Fibroblast of skin of right quadriceps (primary cell): ENCODE measurements at places on chromosomes 13 and 19.

- DNase-seq: no peak
Measured at GRCh38 chr19:763869-764268, 13.0 kb downstream of the MISP start.

DNA sequence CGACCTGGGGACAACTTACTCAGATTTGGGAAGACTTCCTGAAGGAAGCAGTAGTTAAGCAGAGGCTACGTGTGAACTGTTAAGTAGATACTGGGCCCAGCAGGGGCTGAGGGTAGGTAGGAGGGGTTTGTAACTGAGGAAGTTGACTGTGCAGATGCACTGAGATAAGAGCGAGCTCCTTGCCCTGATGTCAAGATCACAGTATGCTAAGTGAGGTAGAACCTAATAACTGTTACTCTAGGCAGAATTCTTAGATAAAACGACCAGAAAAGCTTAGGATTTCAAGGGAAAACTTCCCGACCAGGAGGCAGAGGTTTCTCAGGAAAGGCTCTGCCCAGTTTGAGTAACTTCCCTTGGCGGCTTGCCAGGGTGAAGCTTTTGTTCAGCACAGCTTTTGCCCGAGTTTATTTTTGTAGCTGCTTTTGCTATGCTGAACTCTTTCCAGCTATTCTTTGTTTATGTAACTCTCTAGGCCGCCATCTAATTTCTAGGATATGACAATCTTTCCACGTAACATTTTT, 632.1 kb downstream of the DIAPH3 start:
- peak; percentile 72 for DNase-seq

DNA sequence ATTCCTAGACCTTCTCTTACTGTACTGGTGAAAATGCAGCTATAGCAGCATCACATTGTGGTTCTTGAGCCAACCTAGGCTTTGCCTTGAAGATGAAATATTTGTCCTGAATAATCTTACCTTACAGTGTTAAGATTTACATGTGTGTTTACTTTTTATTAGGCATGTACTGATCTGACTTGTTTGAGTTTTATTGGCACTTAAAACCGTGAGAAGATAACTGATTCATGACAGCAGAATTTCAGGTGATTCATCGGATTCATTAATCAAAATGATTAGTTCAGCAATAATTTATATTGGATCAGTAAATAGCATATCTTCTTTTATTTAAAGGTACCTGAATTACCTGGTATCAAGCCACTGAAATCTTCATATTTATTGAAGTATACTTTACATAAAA, 296.3 kb downstream of the KLF5 start:
- no peak for DNase-seq

DNA sequence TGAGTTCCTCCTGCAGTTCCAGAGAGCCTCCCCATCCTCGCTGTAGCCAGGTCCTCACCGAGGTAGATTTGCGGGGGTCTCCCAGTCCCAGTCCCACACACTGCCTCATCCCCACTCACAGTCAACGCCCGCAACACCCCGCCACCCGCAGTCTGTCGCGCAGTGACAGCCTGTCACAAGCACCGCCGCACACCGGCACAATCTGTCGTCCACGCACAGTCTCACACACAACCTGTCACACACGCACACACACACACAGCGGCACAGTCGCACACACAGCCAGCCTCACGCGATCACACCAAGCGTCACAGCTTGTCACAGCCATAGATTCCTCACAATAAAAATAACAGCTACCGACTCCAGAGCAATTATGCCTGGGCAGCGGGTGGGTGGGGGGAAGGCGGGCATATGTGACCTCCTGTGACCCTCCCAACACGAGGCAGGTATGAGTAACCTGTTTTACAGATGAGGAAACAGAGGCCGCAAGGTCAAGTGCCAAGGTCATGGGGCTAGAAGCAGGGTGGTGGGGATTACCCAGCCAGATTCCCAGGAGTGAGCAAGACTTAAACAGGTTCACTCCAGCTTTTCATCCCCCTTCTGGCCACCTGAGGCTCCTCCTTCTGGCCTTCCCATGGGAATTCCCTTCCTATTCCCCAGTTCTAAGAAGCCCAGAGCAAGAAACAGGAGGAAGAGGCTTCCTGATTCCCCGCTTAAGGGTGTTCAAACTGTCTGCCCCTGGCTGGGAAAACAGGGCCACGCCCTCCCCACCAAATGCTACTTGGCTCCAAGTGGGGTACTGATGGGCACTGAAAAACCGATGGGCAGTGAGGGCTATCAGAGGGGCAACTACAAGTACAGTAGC, 13.9 kb downstream of the NFIX start:
- DNase-seq: no peak

- DNase-seq: no peak
Measured at GRCh38 chr13:110643768-110644421, 28.6 kb downstream of the NAXD start.

GRCh38 chr19:11159598-11160439, 4.2 kb upstream of the SPC24 start:
- DNase-seq: no peak

- no peak for DNase-seq
Measured at GRCh38 chr13:67792151-67792676, 562.1 kb upstream of the PCDH9 start.

DNA sequence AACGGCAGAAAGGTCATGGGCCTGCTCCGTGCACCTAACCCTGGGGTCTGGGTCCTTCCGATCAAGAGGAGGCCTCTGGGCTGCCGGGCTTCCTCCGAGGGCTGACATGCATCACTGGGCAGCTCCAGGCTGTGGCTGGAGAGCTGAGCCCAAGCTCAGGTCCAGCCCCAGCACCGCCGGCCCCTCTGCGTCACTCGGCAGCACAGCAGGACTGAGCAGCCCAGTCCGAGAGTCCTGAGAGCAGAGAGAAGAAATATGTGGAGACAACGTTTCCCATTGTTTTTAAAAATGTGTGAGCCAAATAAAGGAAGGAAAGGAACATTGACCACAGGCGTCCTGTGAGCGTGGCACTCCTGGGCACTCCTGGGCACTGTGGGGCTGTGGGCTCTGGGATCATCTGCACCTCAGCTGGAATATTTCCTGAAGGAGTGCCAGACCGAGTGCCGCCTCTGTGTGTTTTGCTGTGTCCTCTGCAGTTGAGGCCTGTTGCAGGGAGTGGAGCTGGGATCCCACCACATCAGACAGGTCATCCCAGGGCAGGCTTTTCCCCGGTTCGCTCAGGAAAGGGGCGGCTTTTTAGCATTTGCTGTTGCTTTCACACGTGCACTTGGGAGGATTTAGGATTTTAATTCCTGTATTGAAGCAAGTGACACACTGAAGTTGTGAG, 37.8 kb upstream of the TFDP1 start:
- no peak for DNase-seq

- no peak for DNase-seq
Measured at GRCh38 chr19:29120466-29120865, 92.5 kb downstream of the UQCRFS1 start.

DNA sequence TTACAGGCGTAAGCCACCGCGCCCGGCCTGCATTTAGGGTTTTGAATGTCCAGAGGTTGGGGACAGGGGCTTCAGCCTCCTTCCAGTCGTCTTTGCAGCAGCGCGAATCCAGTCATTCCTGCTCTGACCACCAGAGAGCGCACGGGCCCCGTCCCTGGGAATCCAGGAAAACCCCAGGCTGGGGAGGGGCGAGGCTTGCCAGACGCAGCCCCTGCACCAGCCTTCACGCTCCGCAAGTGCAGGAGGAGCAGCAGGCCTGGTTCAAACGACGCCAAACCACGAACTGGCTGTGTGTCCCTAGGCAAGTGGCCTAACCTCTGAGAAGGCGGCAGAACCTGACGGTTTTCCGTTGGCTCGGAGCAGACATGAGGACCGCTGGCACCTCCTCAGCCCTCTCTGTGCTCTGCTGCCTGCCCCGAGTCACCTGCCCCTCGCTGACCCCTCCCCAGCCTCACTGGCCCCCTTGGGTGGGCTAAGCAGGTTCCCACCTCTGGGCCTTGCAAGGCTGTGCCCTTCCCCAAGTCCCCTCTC, 2.0 kb upstream of the RNF126 start:
- peak; percentile 75 for DNase-seq

GRCh38 chr13:27977476-27978300, 8.6 kb upstream of the CDX2 start:
- peak; percentile 8 for DNase-seq

- no peak for DNase-seq
Measured at GRCh38 chr13:42283574-42283973, 11.6 kb downstream of the AKAP11 start.

DNA sequence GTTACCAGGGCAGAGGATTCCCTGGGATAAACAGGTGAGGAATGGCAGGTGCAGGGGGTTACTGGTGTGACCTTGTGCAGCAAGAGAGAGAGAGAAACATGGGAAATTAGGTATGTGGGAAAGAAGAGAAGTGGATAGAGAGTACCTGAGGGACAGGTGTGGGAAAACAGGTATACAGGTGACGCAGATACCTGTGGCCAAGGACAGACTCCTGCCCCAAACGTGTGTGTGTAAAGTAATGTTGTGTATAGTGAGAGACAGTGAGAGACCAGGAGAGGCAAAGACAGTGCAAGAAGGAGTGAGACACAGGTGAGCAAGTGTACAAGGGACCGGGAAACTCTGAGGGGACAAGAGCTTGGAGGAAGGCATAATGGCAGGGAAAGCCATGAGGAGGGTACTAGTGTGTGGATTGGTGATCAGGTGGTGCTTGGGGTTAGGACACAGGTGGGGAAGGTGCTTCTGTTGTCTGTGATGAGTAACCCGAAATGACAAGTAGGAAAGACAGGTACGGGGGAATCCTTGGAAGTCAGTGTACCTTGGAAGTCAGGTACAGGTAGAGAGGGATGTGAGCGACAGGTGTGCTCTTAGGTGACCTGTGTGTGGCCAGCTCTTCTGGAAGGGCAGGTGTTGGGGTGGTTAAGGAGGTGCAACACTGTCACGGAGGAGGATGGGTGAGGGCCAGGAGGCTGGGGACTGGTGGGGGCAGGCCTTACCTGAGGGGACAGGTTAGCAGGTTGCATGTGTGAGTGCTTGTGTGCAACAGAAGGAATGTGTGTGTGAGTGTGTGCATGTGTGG, 2.8 kb downstream of the ERFL start:
- DNase-seq: no peak

DNA sequence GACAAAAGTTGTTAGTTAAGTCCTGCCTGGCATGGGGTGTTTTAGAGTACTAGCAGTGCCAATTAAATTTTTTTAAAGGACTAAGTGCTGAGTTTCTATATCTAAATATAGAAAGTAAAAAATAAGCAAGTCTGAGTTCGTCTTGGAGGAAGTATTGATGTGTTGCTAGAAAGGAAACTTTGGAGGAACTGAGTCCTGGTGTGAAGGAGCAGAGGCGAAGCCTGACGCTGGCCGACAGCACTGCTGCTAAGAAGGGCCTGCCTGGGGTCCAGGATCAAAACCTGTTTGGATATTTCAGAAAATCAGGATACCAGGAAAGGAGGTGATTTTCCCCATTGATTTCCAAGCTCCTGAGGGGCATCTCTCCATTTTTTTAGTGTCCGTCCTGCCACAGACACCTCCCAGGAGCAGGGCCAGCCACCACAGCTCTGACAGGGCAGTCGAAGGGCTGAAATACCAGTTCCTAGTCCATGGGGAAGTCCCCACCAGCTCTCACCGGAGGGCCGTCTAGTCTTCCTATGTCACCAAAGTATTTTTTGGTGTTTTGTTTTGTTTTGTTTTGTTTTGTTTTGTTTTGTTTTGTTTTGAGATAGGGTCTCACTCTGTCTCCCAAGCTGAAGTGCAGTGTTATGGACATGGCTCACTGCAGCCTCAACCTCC, 38.2 kb upstream of the NPAS1 start:
- no peak for DNase-seq

GRCh38 chr13:101570410-101570809, 117.9 kb downstream of the ITGBL1 start:
- no peak for DNase-seq

- DNase-seq: no peak
Measured at GRCh38 chr19:41000310-41000737, 9.2 kb downstream of the CYP2B6 start.

DNA sequence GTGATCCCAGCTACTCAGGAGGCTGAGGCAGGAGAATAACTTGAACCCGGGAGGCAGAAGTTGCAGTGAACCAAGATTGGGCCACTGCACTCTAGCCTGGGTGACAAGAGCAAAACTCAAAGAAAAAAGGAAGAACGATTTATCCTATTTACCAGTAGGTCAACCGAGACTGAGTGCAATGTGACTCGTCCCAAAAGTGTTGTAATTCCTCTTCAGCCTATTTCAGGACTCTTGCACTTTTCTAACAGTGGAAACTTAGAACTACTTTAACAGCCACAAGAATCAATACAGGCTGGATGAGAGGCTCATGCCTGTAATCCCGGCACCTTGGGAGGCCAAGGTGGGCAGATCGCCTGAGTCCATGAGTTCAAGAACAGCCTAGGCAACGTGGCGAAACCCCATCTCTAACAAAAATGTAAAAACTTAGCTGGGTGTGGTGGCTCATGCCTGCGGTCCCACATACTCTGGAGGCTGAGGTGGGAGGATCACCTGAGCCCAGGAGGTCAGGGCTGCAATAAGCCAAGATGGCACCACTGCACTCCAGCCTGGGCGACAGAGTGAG, 4.3 kb upstream of the NR1H2 start:
- DNase-seq: no peak

DNA sequence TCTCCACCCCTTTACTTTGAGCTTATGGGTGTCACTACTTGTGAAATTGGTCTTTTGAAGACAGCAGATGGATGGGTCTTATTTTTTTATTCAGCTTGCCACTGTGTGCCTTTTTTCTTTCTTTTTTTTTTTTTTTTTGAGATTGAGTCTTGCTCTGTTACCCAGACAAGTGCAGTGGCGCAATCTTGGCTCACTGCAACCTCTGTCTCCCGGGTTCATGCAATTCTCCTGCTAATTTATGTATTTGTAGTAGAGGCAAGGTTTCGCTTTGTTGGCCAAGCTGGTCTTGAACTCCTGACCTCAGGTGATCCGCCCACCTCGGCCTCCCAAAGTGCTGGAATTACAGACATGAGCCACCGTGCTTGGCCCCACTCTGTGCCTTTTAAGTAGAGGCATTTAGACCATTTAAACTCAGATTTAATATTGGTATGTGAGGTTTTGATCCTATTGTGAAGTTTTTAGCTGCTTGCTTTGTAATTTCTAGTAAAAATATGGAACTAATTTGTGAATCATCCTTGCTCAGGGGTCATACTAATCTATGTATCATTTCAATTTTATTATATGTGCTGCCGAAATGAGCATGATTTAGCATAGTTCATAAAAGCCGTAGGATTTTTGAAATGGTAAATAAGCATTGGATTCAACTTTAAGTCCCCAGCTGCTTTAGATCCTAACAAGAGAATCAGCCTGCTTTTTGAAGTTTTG, 584.5 kb downstream of the SLITRK1 start:
- DNase-seq: peak; percentile 67

DNA sequence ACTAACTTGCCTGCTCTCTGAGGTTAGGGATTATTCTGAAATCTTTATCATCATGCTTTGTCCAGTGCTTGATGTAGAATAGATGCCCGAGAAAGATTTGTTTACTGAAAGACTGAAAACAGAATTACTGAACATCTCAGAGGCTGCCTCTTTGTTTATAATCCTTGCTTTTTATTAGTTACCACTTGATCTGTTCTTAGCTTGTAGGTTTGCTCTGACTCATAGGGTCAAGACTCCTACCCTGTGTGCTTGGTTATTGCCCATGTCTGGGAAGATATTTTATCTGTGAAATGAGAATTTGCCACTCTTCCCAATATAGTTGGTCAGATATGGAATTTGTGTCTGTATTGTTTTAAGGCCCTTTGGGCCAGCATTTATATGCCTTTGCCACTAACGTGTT, 675.3 kb downstream of the DIAPH3 start:
- no peak for DNase-seq

GRCh38 chr13:45705918-45706317, 3.8 kb downstream of the CBY2 start:
- no peak for DNase-seq
